ENCODE measurements at places on chromosomes 4 and X.

- DNase-seq = no peak
These were observed 48.6 kb downstream of the LRP2BP start for GRCh38 chr4:185346975-185347601.

- DNase-seq = no peak
These were observed 9.8 kb upstream of the ACOT9 start for GRCh38 chrX:23752740-23753415.

DNA sequence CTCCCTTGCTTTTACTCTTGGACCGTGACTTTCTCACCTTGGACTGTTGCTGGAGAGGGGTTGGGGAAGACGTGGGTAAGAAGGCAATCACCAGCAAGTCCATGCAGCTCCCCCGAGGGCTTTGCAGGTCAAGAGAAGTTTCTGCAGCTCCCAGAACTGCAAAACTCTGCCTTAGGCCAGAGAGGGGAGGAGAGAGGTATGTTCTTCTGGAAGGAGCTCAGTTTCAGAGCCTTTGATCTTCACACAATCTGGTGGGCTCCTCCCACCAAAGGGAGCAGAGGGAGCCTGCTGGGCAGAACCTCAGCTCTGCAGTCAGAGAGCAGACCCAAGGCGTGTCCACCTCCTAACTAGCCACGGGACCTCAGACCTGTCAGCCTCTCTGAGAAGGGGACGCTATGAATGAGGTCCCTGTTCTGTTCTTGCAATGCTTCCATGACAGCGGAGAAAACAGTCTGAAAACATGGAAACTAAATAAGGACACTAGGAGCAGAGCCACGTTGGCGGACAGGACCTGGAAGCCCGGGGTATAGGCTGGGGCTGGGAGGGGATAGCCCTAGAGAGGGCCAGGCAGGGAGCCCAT lies 92.8 kb downstream of the EVC2 start:
- DNase-seq = no peak

DNA sequence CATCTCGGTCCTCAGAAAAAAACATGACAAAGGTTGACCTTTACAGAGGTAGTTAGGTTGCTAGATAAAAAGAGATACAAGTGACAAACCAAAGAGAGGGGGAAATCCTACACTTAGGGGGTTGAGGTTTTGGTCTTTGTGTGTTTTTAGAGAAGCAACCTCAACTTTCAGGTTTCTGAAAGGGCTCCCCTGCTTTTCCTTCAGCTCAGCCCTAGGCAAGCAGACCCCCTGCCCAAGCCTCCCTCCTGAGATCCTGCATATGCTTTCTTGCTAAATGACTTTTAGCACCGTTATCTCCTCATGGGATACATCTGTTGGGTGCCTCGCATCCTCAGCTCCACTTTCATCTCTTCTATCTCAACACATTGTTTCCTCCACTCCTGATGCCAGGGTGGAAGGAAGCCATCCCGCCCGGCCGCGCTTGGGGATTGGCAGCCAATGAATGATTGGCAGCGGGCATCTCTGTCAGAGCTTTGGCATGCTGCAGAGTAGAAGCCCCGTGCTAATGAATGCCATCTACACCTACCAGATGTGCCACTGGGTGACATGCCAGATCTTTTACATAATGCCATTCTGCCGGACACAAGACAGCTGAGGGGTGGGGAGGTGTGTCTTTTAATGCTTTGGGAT lies 15.0 kb upstream of the PRDM8 start:
- DNase-seq = no peak

All from A549 (cell line).